ENCODE measurements at places on chromosomes 12 and 14. TPM values are rescaled to one million over a fixed set of nuclear protein-coding genes. Genes with fewer than 3 reads are reported as not detected.
A peak's percentile ranks its signal among the peaks of the same experiment; 100 is the strongest.

- no peaks in the 10 kb centered on the region for H3K27me3 ChIP-seq
- H3K4me1 ChIP-seq: no peaks in the 10 kb centered on the region
- no peak overlapping the region for H3K4me3 ChIP-seq
- no peak overlapping the region for H3K27ac ChIP-seq
- DNase-seq: no peak
- H3K36me3 ChIP-seq: no peaks in the 10 kb centered on the region
Observed at GRCh38 chr12:55246159-55246558, 1.8 kb downstream of the OR6C74 start.

- no peak for DNase-seq
- no peaks in the 10 kb centered on the region for H3K4me1 ChIP-seq
- H3K27me3 ChIP-seq: no peaks in the 10 kb centered on the region
- peaks cover 46% of the 10 kb centered on the region for H3K36me3 ChIP-seq
- no peak overlapping the region for H3K27ac ChIP-seq
Observed at GRCh38 chr12:124345795-124346194, 50.9 kb downstream of the RFLNA start.

DNA sequence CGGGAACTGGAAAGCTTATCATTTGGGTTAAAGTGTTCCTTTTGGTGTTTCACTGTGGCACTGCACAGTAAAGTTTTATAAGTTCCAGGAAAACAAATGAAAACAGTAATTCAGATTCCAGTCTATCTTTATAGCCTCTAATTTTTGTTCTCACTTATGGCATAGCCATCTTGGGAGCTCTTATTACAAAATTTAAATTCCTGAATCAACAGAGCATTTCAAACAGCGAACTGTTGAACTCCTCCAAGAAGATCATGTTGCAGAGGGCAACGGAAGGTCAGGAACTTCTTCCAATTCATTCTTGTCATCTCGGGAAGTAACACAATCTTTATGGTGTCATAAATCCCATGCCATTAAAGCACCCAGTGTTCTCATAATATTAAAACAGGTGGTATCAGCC lies 229.1 kb downstream of the KCNC2 start:
- H3K4me1 ChIP-seq: no peaks in the 10 kb centered on the region
- H3K27ac ChIP-seq: no peak overlapping the region
- H3K27me3 ChIP-seq: no peaks in the 10 kb centered on the region
- DNase-seq: no peak
- H3K36me3 ChIP-seq: no peaks in the 10 kb centered on the region

- no peaks in the 10 kb centered on the region for H3K36me3 ChIP-seq
- H3K27me3 ChIP-seq: no peaks in the 10 kb centered on the region
- no peak overlapping the region for H3K4me3 ChIP-seq
- H3K27ac ChIP-seq: no peak overlapping the region
- no peaks in the 10 kb centered on the region for H3K4me1 ChIP-seq
Observed at GRCh38 chr12:131424270-131424669, 286.6 kb upstream of the SFSWAP start.

DNA sequence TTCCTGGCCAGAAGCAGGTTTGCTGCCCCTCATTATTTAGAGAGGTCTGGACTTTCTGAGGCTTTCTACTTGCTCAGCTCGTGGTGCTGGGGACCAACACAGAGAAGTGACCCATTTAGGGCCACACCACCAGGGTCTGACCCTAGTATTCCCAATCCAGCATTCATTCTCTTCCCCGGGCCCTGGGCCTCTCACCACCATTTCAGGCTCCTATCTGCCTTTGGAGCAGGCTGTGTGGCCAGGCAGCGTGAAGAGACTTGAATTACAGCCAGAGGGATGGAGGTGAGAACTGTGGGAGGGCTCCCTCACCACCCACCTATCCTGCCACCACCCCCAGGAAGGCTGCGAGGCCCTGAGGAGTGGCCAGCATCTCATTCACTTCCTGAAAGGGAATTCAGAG lies 24.6 kb downstream of the FAM222A start:
- DNase-seq: no peak
- H3K27ac ChIP-seq: no peak overlapping the region
- no peaks in the 10 kb centered on the region for H3K27me3 ChIP-seq
- no peaks in the 10 kb centered on the region for H3K4me1 ChIP-seq
- H3K4me3 ChIP-seq: no peak overlapping the region

- H3K4me3 ChIP-seq: no peak overlapping the region
- peak overlapping the region; percentile 7 for H3K27ac ChIP-seq
- H3K27me3 ChIP-seq: no peaks in the 10 kb centered on the region
- no peak for DNase-seq
- no peaks in the 10 kb centered on the region for H3K36me3 ChIP-seq
Observed at GRCh38 chr12:27274706-27275105, 30.6 kb downstream of the STK38L start.

BHLHE41 gene
- not detected for total RNA-seq

GRIP1 gene
- total RNA-seq: 9.0 TPM
